GM23248 (cell line): ENCODE measurements at places on chromosomes 3 and 15.

- no peak for DNase-seq
Measured at GRCh38 chr15:59104602-59104911, 389 bp upstream of the CCNB2 start.

- peak; percentile 31 for DNase-seq
Measured at GRCh38 chr15:36334059-36334458, 245.4 kb upstream of the CDIN1 start.

DNA sequence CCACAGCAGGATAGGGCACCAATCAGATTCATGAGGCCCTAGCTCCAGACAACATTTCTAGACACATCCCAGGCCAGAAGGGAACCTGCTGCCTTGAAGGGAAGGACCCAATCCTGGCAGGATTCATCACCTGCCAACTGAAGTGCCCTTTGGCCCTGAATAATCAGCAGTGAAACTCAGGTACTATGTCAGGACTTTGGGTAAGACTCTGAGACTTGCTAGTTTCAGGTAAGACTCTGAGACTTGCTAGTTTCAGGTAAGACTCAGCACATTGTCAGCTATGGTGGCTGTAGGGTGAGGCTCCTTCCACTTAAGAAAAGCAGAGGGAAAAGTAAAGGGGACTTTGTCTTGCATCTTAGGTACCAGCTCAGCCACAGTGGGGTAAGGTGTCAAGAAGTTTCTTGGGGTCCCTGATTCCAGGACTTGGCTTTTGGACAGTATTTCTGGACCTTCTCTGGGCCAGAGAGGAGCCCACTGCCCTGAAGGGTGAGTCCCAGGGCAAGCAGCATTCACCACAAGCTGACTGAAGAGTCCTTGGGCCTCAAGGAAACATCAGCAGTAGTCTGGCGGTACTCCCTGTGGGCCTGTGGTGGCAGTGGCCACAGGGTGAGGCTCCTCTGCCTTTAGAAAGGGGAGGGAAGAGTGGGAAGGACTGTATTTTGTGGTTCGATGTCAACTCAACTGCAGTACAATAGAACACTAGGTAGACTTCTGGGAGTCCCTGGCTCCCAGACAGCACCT, 13.7 kb upstream of the COL8A1 start:
- DNase-seq: no peak

DNA sequence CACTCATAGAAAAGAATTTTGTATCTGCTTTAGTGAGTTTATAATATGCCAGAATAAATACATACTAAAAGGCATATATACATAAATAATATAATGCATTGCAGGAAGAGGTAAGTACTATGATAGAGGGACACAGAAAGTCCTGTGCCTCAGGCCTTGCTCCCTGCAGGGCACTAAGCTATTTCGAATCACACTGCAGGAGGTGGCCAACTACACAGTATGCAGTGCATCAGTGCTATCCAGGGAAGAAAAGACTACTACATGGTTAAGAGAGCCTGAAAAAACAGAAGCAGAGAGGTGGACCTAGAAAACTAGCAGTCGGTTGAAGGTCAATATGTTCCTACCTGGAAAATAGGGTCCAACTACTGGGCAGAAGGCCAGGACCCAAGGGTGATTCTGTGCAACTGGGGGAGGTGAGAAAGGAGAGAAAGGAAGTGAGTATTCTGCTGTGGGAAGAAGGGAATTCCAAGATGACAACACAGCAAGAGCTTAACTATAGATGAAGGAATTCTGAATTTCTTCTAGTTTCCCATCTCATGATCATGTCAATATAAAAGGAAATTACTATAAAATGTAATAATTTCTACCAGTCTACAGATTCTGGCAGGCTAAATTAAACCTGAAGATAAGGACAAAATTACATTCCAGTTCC, 218.0 kb downstream of the ZBTB20 start:
- peak; percentile 9 for DNase-seq

GRCh38 chr15:59349680-59350420, 22.8 kb downstream of the MYO1E start:
- peak; percentile 96 for DNase-seq

DNA sequence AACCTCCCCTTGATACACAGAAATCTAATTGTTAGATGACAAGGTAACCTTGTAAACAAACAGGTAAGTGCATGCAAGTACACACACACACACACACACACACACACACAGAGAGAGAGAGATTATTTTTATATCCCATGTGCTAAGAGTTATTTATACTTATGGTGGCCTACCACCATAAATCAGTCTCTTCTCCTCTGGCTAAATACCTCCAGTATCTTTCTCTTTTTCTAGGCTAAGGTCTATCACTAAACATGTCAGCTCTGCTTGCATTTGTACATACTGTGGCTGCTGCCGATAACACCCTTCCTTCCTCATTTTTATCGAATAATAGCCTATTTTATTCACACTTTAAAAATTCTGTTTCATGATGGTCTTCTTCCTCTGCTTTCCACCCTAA, 172.4 kb downstream of the CNTN3 start:
- DNase-seq: no peak

DNA sequence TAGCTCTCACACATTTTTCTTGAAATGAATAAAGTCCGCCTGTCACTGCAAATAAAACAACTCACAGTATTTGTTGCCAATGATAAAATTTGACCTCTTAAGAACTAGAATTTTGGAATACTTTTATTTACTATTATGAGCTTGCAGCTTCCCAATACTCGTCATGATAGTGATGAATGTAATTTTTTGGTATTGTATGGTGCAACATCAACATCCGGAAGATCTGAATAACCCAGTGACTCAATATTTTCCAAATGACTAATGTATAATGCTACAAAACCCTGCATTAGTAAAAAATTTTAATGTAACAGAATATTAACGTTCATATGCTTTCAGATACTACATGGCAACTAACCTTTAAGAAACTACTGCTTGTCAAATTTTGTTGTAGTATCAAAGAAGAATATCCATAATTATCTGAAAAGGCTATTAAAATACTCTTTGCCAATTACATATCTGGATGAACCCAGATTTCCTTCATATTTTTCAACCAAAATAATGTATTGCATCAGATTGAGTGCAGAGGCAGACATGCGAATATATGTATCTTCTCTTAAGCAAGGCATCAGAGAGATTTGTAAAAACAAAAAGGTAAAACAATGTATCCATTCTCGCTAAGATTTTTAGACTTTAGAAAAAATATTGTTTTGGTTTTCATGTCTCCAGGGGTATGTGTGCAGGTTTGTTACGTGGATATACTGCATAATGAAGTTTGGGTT, 95.3 kb downstream of the IGF2BP2 start:
- DNase-seq: peak; percentile 91

DNA sequence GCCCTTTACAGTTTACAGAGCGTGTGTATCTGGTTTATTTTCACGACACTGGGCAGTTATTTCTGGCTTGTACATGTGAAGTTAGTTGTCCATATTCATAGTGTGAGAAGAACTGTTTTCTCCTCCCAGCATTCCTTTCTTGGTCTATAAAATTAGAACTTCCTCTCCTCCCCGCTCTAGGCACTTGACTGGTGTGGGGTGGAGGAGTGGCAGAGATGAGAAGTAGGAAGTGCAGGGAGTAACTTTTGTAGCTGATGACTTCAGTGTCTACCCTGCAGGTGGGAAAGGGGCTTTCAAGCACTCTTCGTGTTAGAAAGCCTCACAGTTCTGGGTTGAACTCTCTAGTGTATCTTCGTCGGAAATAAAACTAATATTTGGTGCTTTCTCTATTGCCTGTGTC, 13.4 kb downstream of the APOD start:
- no peak for DNase-seq

DNA sequence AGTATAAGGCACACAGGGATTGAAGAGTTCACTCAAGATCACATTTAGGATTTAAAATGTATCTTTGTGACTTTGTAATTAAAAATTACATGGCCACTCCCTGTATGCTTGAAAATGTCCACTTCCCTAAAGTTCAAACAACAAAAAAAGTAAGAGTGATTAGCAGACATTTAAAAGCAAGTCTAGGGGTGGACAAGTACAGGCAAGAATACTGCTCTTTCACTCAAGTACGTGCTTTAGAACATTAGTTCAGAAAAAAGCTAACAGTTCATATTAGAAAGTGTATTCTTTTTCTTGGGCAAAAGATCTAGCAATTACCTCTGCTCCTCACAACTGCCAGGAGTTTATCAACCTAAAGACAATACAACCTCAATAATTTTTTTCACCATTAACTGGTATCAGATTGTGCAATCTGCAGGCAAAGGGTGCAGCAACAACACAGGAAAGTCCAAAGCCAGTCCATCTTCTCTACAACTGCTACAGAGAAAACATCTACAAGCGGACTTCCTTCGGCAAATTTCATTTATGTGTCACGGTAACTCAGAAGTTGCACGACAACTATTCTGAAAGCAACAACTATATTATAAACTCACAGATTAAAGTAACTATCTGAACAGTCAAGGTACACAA, 18.1 kb downstream of the CHSY1 start:
- no peak for DNase-seq

DNA sequence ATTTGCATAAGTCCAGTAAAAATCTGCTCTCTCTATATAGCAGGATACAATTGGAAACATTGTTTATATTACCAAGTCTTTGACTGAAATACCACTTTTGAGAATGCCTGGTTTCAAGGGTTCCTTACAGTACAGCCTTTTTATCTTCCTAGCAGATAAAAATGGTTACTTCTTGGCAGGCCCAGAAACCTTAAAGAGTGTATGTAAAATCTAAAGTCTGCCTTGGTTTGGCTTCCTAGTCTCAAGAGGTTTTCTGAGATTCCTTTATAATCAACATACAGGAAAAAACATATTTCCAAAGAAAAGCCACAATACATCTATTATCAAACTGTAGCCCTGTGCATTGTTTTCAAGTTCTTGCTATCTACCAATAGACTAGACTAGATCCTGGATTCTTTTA, 84.6 kb downstream of the PLSCR2 start:
- DNase-seq: no peak
